A549 treated with RU486 at 1 μM for 4 hours (cell line): ENCODE measurements at places on chromosomes 1 and 21. TPM values are rescaled to one million over a fixed set of nuclear protein-coding genes. Genes with fewer than 3 reads are reported as not detected.

The NUP210L gene
- total RNA-seq: not detected in 5 replicates

The MAP3K7CL gene
- total RNA-seq: 1.5 to 2.7 TPM (median 1.9 TPM) in 5 replicates

The MROH9 gene
- not detected in 5 replicates for total RNA-seq

The HAO2 gene
- not detected in 5 replicates for total RNA-seq

The PLXNA2 gene
- total RNA-seq: 0.66 to 1.1 TPM (median 1.0 TPM) in 5 replicates

The TMPRSS2 gene
- total RNA-seq: 0.09 to 0.26 TPM (median 0.13 TPM) in 3 of 5 replicates, not detected in the others

The CC2D1B gene
- total RNA-seq: 13.5 to 16.9 TPM (median 15.4 TPM) in 5 replicates

The OLIG2 gene
- total RNA-seq: not detected in 5 replicates

The MYOM3 gene
- 5.8 to 7.2 TPM (median 6.4 TPM) in 5 replicates for total RNA-seq

The S100A2 gene
- 17.0 to 31.3 TPM (median 24.8 TPM) in 5 replicates for total RNA-seq

The TMEM125 gene
- not detected in 5 replicates for total RNA-seq

The MRPL55 gene
- total RNA-seq: 76.6 to 89.1 TPM (median 83.1 TPM) in 5 replicates

The PEAR1 gene
- 7.5 to 10.1 TPM (median 8.6 TPM) in 5 replicates for total RNA-seq

The KCNH1 gene
- total RNA-seq: 1.6 to 3.4 TPM (median 2.8 TPM) in 5 replicates
